Aorta (tissue), 5 donors: ENCODE measurements at places on chromosomes 12 and 14. TPM values are rescaled to one million over a fixed set of nuclear protein-coding genes. Genes with fewer than 3 reads are reported as not detected.

DNA sequence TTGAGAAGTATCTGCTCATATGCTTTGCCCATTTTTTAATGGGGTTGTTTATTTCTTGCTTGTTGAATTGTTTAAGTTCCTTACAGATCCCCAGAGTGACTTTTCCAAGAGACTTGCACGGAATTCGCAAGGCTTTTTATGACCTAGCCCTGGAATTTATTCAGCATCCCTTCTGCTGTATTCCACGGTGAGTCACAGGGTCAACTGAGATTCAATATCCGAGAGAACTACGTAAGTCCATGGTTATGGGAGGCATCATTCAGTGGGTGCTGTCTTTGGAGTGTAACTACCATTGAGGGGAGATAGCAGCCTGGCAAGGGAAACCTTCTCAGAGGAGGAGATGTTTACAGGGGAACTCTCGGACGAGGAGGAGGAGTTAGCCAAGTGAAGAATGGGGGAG is 20.9 kb upstream of the GPRC5A start:
- no peaks in the 10 kb centered on the region for H3K27me3 ChIP-seq
- no peak overlapping the region for H3K27ac ChIP-seq
- no peaks in the 10 kb centered on the region for H3K4me1 ChIP-seq
- DNase-seq = no peak

CCER1 gene
- total RNA-seq = not detected

YAF2 gene
- total RNA-seq = 49.8 TPM

WNT1 gene
- not detected for total RNA-seq

TSHR gene
- total RNA-seq = 0.30 TPM

DNA sequence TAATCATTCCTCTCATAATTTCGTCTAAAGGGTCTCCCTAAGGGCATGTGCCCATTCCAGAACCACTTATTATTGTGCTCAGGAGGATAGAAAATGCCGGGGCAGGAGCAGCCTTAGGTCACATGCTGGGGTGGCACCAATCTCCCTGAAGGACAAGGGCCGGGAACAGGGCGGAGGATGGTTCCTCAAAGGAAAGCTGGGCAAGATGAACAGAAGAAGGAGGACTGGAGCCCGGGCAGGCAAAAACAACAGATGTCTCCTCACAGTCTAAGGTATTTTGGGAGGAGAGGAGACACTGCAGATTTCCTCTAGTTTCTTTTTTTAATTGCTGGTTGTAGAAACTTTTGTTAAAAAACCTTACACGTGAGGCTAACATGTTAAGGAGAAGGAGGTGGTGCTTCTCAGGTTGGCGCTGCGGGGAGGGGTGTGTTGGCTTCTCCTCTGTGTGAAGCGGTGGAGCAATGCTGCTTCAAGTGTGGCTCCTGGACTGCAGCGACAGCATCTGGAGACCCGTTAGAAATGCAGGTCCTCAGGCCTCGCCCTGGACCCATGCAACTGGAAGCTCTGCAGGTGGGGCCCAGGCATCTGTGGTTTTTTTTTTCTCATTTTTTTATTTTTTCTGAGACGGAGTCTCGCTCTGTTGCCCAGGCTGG is 164.8 kb downstream of the AACS start:
- H3K4me1 ChIP-seq = no peaks in the 10 kb centered on the region
- H3K4me3 ChIP-seq = no peak overlapping the region
- no peaks in the 10 kb centered on the region for H3K27me3 ChIP-seq

DNA sequence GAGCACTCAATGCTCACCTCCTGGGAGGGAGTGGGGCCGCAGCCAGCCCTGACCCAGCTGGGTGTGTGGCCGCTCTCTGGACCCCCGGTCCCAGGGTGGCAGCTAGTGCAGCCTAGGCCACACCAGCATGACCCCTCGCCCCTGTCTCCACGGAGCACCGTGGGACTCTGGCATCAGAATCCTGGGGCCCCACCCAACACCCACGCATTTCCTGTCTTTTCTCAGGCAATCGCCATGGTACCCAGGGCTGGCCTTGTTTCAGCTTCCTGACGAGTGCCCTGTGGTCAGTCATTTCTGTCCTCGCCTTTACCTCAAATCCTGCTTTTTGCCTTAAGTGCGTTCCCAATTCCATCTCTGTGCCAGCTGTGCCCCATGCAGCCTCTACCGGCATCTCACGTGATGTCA is 15.9 kb downstream of the PACS2 start:
- no peaks in the 10 kb centered on the region for H3K27me3 ChIP-seq
- no peak overlapping the region for H3K4me3 ChIP-seq
- no peaks in the 10 kb centered on the region for H3K36me3 ChIP-seq
- no peaks in the 10 kb centered on the region for H3K4me1 ChIP-seq
- no peak for DNase-seq

CRIP2 gene
- total RNA-seq = 352 TPM

DNA sequence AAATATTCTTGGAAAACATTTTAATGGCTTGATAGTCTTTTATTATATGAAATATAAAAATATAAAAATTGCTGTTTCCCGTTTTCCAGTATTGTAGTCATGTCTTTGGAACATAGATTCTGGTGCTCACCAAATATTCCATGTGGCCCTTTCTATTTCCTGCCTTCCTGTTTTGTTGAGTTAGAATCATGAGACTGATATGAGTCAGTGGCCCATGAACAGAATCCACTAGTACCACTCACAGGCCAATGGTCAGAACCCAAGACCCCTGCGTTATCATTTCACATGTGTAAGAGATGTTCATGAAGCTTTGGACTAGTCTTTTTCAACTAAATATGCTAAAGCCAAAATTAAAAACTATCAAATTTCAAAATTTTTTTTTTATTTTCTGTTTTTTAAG is 56.9 kb downstream of the BICD1 start:
- no peak overlapping the region for H3K27ac ChIP-seq
- no peak overlapping the region for H3K4me3 ChIP-seq
- H3K36me3 ChIP-seq = no peaks in the 10 kb centered on the region
- DNase-seq = no peak
- H3K27me3 ChIP-seq = no peaks in the 10 kb centered on the region

- H3K4me3 ChIP-seq = no peak overlapping the region
- no peaks in the 10 kb centered on the region for H3K36me3 ChIP-seq
- no peaks in the 10 kb centered on the region for H3K4me1 ChIP-seq
- H3K27me3 ChIP-seq = no peaks in the 10 kb centered on the region
- no peak for DNase-seq
- H3K27ac ChIP-seq = no peak overlapping the region
Observed at GRCh38 chr14:86442135-86442534, 912.2 kb downstream of the FLRT2 start.

C14orf132 gene
- total RNA-seq = 39.1 TPM

- H3K27me3 ChIP-seq = no peaks in the 10 kb centered on the region
- no peak overlapping the region for H3K27ac ChIP-seq
- H3K4me3 ChIP-seq = no peak overlapping the region
- peaks cover 3% of the 10 kb centered on the region for H3K4me1 ChIP-seq
Observed at GRCh38 chr12:14828892-14829291, 14.4 kb downstream of the ART4 start.

COX14 gene
- 49.3 TPM for total RNA-seq

HCAR1 gene
- total RNA-seq = 0.33 TPM

DNA sequence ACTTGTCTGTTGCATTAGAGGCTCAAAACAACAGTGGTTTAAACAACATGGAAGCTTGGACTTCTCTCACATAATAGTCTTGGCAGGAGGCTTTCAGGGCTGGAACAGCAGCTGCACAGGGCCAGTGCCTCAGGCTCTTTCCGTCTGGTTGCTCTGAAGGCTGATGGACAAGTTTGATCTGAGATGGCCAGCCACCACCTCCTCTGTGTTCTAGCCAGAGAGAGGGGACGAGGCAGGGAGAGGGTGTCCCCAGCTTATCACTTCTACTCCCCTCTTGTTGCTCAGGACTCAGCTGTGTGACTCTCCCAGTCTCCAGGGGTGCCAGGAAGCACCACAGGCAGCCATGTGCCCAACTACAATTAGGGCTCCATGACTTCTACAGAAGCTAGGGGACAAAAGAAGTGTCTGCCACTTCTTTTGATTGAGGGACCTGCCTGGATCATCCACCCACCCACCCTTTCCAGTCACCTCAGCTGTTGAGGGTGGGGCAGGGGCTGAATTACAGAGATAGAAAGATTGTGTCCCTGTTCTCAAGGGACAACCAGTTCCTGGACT is 46.6 kb downstream of the SMIM41 start:
- no peak overlapping the region for H3K27ac ChIP-seq
- H3K4me1 ChIP-seq = no peaks in the 10 kb centered on the region
- no peak overlapping the region for H3K4me3 ChIP-seq
- no peaks in the 10 kb centered on the region for H3K27me3 ChIP-seq
- DNase-seq = peak; percentile 50
- no peaks in the 10 kb centered on the region for H3K36me3 ChIP-seq

GRCh38 chr12:32589165-32589865 is 89.8 kb upstream of the DNM1L start:
- H3K27ac ChIP-seq = no peak overlapping the region
- no peaks in the 10 kb centered on the region for H3K4me1 ChIP-seq
- no peaks in the 10 kb centered on the region for H3K27me3 ChIP-seq
- no peak overlapping the region for H3K4me3 ChIP-seq
- H3K36me3 ChIP-seq = no peaks in the 10 kb centered on the region

DNA sequence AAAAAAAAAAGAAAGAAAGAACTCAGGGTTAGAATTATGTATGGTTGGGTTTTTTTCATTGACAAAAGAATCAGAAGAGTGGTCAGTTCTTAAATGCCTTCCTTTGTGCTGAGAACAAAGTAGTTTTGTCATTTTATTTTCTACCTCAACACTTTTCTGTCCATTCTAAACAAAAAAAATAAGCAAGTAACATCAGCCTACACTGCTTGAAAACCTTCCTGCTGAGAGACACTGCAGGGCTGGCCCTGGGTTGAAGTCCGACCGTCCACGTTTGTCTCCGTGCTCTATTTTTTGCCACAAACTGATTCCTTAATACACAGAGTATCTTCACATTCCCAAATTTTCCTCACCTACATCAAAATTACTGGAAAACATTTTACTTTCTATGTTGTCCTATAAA is 211.6 kb upstream of the PDZRN4 start:
- H3K27me3 ChIP-seq = no peaks in the 10 kb centered on the region
- no peak overlapping the region for H3K4me3 ChIP-seq
- no peaks in the 10 kb centered on the region for H3K4me1 ChIP-seq
- H3K36me3 ChIP-seq = no peaks in the 10 kb centered on the region

DNA sequence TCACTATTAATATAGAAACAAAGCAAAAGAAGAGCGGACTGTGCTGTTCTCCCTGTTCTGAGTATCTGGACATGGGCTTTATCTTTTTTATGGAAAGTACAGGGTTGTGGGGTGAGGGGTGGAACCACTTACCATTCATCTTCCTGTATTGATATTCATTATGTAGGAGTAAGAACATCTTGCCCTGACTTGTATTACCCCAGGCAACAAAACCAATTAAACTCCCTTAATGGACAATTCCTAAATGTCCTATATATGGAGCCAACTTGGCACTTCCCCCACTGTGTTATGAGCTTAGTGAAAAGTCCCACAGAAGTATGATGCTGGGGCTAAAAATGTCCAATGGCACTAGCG is 139.9 kb upstream of the KRR1 start:
- peaks cover 2% of the 10 kb centered on the region for H3K4me1 ChIP-seq
- no peaks in the 10 kb centered on the region for H3K27me3 ChIP-seq
- H3K36me3 ChIP-seq = no peaks in the 10 kb centered on the region
- no peak overlapping the region for H3K27ac ChIP-seq
- no peak for DNase-seq

- no peak overlapping the region for H3K4me3 ChIP-seq
- H3K4me1 ChIP-seq = no peaks in the 10 kb centered on the region
- H3K27ac ChIP-seq = no peak overlapping the region
- DNase-seq = no peak
Observed at GRCh38 chr12:79086541-79087296, 222.1 kb downstream of the SYT1 start.

DNA sequence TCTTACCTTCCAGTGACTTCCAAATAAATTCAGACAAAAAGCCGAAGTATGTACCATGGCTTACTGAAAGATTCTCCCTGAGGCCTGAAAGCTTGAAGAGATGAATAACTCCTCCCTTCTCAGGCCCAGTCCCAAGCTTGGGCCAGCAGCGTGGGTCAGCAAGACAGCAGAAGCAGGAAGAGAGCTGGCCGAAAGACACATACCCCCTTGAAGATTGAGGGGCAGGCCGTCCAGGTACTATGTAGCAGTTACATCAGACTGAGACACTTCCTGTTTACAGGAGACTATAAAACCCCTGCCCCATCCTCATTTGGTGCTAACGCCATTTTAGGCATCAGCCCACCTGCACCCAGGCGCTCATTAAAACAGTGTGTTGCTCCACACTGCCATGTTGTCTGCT is 15.0 kb downstream of the NDUFA12 start:
- no peak overlapping the region for H3K4me3 ChIP-seq
- H3K4me1 ChIP-seq = no peaks in the 10 kb centered on the region
- DNase-seq = no peak
- H3K27me3 ChIP-seq = no peaks in the 10 kb centered on the region

SLCO1B1 gene
- not detected for total RNA-seq

DNA sequence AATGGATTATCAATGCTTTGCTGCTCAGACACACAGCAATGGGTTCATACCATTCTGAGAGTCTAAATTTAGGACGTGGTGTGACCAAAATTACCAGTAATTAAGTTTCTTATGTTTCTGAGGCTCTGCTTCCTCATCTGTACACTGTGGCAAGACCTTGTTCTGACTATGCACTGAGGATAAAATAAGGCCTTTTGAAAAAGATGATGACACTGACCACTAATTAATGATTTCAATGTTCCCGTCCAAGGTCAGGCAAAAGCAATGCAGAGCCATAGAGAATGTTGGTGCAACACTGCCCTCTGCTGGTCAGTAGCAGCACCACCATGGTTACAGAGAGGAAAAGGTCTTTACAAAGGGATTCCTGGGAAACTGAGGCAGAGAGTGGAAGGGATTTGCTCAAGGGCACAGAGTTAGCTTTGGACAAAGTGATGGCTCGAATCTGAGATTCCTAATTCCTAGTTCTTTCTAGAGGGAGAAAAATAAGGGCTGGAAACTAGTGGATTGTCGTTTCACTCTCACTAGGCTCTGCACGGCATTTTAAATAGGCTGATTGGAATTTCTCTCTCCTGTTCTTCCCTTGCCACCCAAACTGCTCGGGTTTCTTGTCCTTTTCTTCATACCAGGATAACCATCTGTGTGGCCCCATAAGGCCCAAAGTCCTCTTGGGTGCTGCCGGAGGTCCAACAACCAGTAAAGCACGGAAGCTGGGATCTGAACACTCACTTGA is 22.3 kb upstream of the P2RX7 start:
- H3K36me3 ChIP-seq = no peaks in the 10 kb centered on the region
- H3K27me3 ChIP-seq = no peaks in the 10 kb centered on the region
- no peak overlapping the region for H3K27ac ChIP-seq
- H3K4me1 ChIP-seq = no peaks in the 10 kb centered on the region

GRCh38 chr12:95169368-95169767 is 47.9 kb downstream of the FGD6 start:
- no peak overlapping the region for H3K4me3 ChIP-seq
- no peaks in the 10 kb centered on the region for H3K36me3 ChIP-seq
- no peak overlapping the region for H3K27ac ChIP-seq

GRCh38 chr14:72024043-72024407 is 91.8 kb downstream of the RGS6 start:
- no peak overlapping the region for H3K4me3 ChIP-seq
- no peaks in the 10 kb centered on the region for H3K4me1 ChIP-seq
- H3K27me3 ChIP-seq = peaks cover 3% of the 10 kb centered on the region
- H3K27ac ChIP-seq = no peak overlapping the region
- DNase-seq = no peak
